ENCODE measurements at places on chromosomes 13 and 19.

GRCh38 chr13:90883592-90883991 lies 463.9 kb upstream of the MIR17HG start:
- DNase-seq, result no peak

GRCh38 chr19:926323-926588 lies 421 bp downstream of the ARID3A start:
- DNase-seq, result no peak

- DNase-seq, result no peak
These were observed 52.4 kb downstream of the ZNF676 start for GRCh38 chr19:22144394-22144793.

DNA sequence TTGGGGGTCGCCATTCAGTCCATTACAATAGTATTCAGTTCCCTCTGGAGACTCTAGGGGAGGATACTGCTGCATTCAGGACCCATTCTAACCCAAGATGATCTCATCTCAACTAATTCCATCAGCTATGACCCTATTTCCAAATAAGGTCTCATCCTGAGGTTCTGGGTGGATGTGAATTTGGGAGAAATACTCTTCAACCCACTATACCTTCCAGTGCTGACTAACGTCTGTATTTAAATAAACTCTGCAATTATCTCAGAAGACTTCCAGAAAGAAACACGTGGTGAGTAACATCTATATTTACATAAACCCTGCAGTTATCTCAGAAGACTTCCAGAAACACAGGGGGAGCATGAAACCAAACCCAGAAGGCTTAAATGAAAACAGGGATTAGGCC lies 1300.7 kb downstream of the PCDH9 start:
- DNase-seq, result no peak

- DNase-seq, result no peak
These were observed 11.7 kb downstream of the MBD3 start for GRCh38 chr19:1580957-1581356.

DNA sequence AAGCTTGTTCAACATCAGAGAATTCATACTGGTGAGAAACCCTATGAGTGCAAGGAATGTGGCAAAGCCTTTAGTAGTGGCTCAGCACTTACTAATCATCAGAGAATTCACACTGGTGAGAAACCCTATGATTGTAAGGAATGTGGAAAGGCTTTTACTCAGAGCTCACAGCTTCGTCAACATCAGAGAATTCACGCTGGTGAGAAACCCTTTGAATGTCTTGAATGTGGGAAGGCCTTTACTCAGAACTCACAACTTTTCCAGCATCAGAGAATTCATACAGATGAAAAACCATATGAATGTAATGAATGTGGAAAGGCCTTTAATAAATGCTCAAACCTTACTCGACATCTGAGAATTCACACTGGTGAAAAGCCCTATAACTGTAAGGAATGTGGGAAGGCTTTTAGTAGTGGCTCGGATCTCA lies 25.2 kb downstream of the ZNF383 start:
- no peak for DNase-seq

DNA sequence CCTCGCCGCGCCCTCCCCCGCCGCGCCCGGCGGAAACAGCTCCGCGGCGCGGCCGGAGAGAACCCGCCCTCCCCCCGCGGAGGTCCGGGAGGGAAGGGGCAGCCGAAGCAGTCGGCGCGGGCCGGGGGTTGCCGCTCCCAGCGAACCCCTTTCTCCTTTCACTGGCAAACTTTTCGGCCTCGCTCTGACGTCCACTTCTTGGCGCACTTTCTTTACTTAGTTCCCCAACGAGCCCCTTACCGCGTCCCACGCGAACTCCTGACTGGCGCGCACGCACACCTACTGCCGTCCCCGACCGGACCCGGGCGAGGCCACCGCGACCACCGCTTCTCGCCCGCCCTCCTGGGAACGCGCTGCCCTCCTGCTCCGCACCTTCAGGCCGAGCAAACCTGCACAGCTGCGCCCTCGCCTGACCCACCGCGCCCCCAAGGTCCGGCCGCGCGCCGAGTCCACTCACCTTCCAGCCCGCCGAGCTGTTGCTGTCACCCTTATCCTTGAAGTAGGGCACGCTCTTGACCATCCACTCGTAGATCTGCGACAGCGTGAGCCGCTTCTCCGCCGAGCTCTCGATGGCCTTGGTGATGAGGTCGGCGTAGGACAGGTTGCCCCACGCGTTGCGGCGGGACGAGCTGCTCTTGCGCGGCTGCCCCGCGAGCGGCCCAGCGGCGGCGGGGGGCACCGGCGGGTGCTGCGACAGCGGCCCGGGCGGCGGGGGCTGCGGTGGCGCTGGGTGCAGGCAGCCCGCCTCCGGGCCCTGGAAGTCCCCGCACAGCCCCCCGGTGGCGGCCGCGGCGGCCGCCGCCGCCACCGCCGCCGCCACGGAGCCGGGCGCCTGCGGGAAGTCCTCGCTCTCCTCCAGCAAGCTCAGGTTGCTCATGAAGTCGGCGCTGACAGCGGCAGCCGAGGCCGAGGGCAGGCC lies 1.1 kb downstream of the FOXO1 start:
- no peak for DNase-seq
